Epithelial cell of proximal tubule (primary cell): ENCODE measurements at places on chromosomes 12 and 14. TPM values are rescaled to one million over a fixed set of nuclear protein-coding genes. Genes with fewer than 3 reads are reported as not detected.

Gene KERA
- total RNA-seq = not detected in 2 replicates

Gene ARHGAP9
- total RNA-seq = 0.29 and 1.2 TPM in 2 replicates

Gene TAS2R31
- 0.65 TPM in 1 of 2 replicates, not detected in the other for total RNA-seq

Gene PALS1
- total RNA-seq = 22.9 and 26.4 TPM in 2 replicates

Gene CSRP2
- 67.1 and 119 TPM in 2 replicates for total RNA-seq

Gene BDKRB2
- total RNA-seq = under 0.01 and 0.29 TPM in 2 replicates

Gene RASSF8
- total RNA-seq = 19.4 and 29.6 TPM in 2 replicates

Gene LMNTD1
- not detected in 2 replicates for total RNA-seq

Gene DAO
- not detected in 2 replicates for total RNA-seq

Gene OR6C75
- total RNA-seq = 0.29 TPM in 1 of 2 replicates, not detected in the other

Gene MEG3
- total RNA-seq = 7.2 and 26.0 TPM in 2 replicates

Gene THAP2
- 1.4 and 3.9 TPM in 2 replicates for total RNA-seq

Gene STAC3
- not detected in 2 replicates for total RNA-seq

Gene P3H3
- 19.1 and 30.4 TPM in 2 replicates for total RNA-seq

Gene CTSG
- not detected in 2 replicates for total RNA-seq

Gene CDC42BPB
- 68.4 and 83.5 TPM in 2 replicates for total RNA-seq
